ENCODE measurements at places on chromosomes 3 and 15. TPM values are rescaled to one million over a fixed set of nuclear protein-coding genes. Genes with fewer than 3 reads are reported as not detected.

DNA sequence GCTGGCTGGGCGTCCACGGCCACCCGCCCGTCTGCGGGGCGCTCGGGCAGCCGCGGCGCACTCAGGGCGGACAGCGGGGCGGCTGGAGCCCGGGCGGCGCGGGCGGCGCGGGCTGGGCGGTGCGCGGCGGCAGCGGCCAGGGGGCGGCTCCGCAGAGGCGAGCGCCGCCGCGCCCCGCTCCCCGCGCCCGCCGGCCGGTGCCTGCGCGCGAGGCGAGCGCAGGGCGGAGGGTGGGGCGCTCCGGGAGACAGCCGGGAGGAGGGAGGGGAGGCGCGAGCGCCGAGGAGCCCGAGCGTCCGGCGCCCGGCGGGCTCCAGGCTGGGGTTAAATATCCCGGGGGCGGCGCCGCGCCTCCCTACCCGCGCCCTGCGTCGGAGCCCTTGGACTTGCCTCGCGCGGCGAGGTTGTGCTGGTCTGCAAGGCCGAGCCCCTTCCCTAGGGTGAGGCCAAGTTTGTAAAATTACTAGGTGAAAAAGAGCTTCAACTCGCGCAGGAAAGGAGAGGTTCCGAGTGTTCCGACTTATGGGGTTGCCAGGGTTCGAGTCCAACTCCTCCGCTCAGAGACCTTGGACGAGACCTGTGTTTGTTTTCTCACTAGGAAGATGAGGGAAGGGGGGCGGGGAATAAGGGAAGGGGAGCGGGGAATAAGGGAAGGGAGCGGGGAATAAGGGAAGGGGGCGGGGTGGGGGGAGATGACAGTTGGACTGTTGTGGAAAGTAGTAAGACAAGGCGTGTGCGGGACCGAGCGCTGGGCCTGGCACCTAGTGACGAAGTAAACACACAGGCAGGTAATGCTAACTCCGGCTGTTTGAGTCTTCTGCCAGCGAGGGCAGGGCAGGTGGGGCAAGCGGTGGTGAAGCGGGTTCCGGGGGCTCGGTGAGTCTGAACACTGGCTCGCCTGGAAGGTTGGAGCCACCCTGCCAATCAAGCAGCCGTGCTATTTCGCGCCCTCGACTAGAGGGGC is at the start of gene TNFAIP8L3:
Gene TNFAIP8L3, minus strand, starts transcription at position 301 of the 964 bp plus-strand sequence. CDS start 311 bp downstream, outside the sequence.
- peaks cover 51% of the 10 kb centered on the region for H3K27me3 ChIP-seq
- H3K4me1 ChIP-seq = peaks cover 8% of the 10 kb centered on the region
- H3K4me3 ChIP-seq = peak within 1 kb of the TSS; percentile 49

DNA sequence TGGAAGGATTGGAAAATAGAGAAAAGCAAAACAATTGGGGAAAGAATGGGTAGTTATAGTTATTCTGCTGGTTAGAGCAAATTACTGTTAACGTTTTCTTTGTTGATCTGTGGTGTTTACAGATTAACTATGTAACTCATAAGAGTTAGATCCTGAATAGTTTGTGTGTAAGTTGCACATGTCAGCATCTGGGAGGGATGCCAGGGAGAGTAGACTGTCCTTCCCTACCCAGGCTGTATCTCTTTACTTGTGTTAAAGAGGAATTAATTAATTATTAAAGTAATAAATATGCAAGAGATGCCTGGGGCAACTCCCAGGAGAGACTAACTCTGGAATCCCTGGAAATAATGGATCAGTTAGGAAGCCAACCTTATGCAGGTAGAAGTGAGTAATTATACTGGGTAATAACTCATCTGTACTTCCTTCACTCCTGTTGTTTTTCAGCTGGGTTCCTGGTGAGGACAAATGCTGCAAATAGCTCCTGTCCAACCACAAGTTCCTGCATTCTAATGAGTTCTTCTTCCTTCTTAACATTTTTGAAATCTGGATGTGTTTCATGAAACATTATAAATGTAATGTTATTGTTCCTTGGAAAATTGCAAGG is 18.9 kb downstream of the GHRL start:
- no peak overlapping the region for H3K4me3 ChIP-seq
- peaks cover 4% of the 10 kb centered on the region for H3K4me1 ChIP-seq
- peaks cover 17% of the 10 kb centered on the region for H3K36me3 ChIP-seq
- H3K27ac ChIP-seq = no peak overlapping the region
- H3K27me3 ChIP-seq = no peaks in the 10 kb centered on the region

- H3K36me3 ChIP-seq = no peaks in the 10 kb centered on the region
- H3K4me3 ChIP-seq = no peak overlapping the region
- no peak for DNase-seq
- no peaks in the 10 kb centered on the region for H3K4me1 ChIP-seq
- no peaks in the 10 kb centered on the region for H3K27me3 ChIP-seq
Measured at GRCh38 chr15:45249125-45249780, 2.8 kb upstream of the SLC28A2 start.

DNA sequence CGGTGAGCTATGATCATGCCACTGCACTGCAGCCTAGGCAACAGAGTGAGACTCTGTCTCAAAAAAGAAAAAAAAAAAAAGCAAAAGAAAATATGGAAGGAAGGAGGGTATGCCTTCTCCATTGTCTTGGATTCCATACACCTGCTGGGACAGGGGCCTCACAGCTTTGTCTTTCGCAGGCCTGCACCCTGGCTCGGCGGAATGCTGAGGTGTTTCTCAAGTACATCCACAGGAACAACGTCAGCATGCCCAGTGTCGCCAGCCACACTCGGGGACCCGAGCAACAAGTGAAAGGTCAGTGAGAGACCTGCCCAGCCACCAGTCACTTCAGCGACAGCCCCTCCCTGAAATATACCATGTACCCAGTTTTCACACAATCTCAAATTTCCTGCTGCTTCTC is 288.5 kb upstream of the UMPS start:
- no peak overlapping the region for H3K27ac ChIP-seq
- no peaks in the 10 kb centered on the region for H3K36me3 ChIP-seq
- no peak for DNase-seq
- no peaks in the 10 kb centered on the region for H3K4me1 ChIP-seq
- no peak overlapping the region for H3K4me3 ChIP-seq

- no peaks in the 10 kb centered on the region for H3K36me3 ChIP-seq
- no peak for DNase-seq
- no peaks in the 10 kb centered on the region for H3K27me3 ChIP-seq
- H3K4me3 ChIP-seq = no peak overlapping the region
- no peaks in the 10 kb centered on the region for H3K4me1 ChIP-seq
Measured at GRCh38 chr3:118480101-118480860, 554.4 kb downstream of the IGSF11 start.

DNA sequence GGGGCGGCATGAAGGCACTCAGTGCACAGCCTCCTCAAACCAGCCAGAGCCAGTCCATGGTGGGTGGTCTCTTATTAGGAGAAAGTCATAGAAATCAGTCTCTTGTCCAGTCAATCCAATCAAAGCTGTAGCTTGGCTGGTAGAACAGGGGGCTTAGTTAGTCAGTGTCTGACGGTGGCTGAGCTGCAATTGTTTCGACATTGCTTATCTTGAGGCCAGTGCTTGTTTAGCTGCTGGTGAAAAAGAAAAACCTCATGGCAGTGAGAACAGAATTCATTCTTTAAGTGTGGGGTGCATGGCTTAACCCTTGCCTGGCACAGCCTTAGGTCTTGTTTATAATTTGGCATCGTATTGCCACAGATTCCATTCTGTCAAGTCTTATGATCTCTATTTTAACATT is 53.9 kb downstream of the FGD5 start:
- no peak for DNase-seq
- no peak overlapping the region for H3K27ac ChIP-seq
- no peak overlapping the region for H3K4me3 ChIP-seq
- H3K4me1 ChIP-seq = no peaks in the 10 kb centered on the region
- no peaks in the 10 kb centered on the region for H3K27me3 ChIP-seq

DNA sequence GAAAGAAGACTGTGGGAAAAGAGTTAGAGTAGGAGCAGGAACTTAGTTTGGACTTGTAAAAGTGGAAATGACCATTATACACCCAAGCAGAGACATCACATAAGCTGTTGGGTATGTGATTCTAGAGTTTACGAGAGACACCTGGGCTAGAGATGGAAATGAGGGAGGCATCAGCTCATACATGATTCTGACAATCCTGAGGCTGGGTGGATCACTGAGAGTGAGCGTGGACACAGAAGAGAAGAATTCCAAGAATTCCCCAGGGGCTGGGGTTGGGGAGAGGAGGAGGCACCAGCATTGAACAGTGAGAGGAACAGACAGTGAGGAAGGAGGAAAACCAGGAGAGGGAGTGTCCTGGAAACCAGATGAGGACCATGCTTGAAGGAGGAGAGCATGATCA is 113.5 kb downstream of the KCNAB1 start:
- no peaks in the 10 kb centered on the region for H3K4me1 ChIP-seq
- H3K27ac ChIP-seq = no peak overlapping the region
- no peak overlapping the region for H3K4me3 ChIP-seq

ISL2 gene
- total RNA-seq = 2.1 TPM

MELTF gene
- 24.0 TPM for total RNA-seq

PLSCR5 gene
- not detected for total RNA-seq

TAGLN3 gene
- 7.9 TPM for total RNA-seq

GOLGA8S gene
- total RNA-seq = 0.14 TPM

ARGFX gene
- not detected for total RNA-seq

CYP1A1 gene
- 0.91 TPM for total RNA-seq
